ENCODE measurements at places on chromosomes 2 and 18.

- DNase-seq = no peak
Observed at GRCh38 chr2:45028276-45028675, 19.0 kb upstream of the SIX2 start.

DNA sequence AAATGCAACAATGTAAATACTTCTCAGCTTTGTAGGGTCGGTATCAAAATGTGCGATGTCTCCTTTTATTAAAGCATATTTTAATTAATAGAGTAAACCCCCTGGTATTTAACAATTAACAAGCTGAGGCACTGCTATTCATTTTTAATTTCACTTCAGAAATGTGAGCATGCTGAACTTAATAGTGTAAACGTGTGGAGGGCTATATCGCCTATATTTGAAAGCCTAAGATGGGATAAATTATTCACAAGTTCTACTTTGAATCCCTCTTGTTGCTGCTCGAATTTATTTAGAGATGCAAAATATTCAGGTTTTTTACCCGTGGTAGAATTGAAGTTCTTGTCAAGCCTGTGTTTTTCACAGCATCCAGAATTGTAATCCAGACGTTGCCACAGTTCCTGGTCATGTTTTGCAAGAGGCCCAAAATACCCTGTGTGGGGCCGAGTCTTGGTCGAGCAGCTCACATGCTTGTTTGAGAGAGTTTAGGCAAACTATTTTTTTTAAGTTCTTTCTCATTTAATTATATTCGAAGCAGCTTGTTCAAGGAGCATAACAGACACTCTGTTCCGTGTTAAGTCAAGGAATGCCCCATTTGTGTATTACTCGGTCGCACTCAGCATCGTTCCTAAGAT is 2.5 kb downstream of the SALL3 start:
- no peak for DNase-seq

GRCh38 chr18:12657684-12658425 is at the start of gene SPIRE1:
Gene SPIRE1, minus strand, starts transcription at chr18:12658107. Its CDS starts 241 bp downstream, at chr18:12657866.
- peak; percentile 61 for DNase-seq

- peak; percentile 61 for DNase-seq
Observed at GRCh38 chr2:54845514-54845913, 122.1 kb downstream of the EML6 start.

- DNase-seq = peak; percentile 71
Observed at GRCh38 chr2:20525041-20526035, 78.5 kb downstream of the RHOB start.
